ENCODE measurements at places on chromosomes 12 and 14. TPM values are rescaled to one million over a fixed set of nuclear protein-coding genes. Genes with fewer than 3 reads are reported as not detected.

Gene HOXC11
- not detected for total RNA-seq

Gene LRFN5
- 0.90 TPM for total RNA-seq

GRCh38 chr14:94019329-94019728 is 6.8 kb upstream of the OTUB2 start:
- no peak overlapping the region for H3K4me3 ChIP-seq
- H3K27ac ChIP-seq: no peak overlapping the region
- DNase-seq: no peak
- H3K27me3 ChIP-seq: no peaks in the 10 kb centered on the region
- H3K4me1 ChIP-seq: no peaks in the 10 kb centered on the region

GRCh38 chr12:7991535-7991934 is 41.0 kb upstream of the FOXJ2 start:
- H3K36me3 ChIP-seq: no peaks in the 10 kb centered on the region
- DNase-seq: no peak
- H3K27me3 ChIP-seq: no peaks in the 10 kb centered on the region

DNA sequence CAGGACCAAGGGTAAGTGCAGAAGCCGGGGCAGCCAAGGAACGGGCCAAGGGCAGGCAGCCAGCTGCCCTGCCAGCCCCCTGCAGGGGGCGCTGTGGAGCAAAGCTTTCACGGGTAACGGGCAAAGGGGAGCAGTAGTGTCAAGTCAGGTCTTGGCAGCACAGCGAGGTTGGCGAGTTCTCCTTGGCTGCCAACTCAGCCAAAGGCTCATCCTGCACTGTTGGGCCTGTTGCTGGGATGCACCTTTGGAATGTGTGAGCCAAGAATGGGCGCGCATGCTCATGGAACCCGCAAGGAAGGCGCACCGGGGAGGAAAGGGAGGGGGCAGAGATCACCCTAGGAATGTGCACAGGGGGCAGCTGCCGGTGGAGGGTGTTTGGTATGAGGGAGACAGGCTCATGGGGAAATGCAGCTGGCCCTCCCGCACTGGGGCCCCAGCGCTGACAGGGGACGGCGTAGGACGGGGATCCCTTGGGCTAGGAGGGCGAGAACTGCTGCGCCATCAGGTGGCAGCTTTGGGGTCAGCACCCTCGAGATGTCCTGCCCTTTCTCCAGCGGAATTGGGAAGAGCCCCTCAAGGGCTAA is 138.0 kb downstream of the ASCL4 start:
- no peak overlapping the region for H3K4me3 ChIP-seq
- H3K27me3 ChIP-seq: peaks cover 2% of the 10 kb centered on the region
- no peak overlapping the region for H3K27ac ChIP-seq
- no peaks in the 10 kb centered on the region for H3K4me1 ChIP-seq

- H3K36me3 ChIP-seq: peaks cover 58% of the 10 kb centered on the region
- DNase-seq: no peak
- H3K4me1 ChIP-seq: no peaks in the 10 kb centered on the region
- H3K27me3 ChIP-seq: no peaks in the 10 kb centered on the region
These were observed 31.4 kb downstream of the PSMC1 start for GRCh38 chr14:90287791-90288190.
